ENCODE measurements at places on chromosomes 12 and 14.
A peak's percentile ranks its signal among the peaks of the same experiment; 100 is the strongest.

DNA sequence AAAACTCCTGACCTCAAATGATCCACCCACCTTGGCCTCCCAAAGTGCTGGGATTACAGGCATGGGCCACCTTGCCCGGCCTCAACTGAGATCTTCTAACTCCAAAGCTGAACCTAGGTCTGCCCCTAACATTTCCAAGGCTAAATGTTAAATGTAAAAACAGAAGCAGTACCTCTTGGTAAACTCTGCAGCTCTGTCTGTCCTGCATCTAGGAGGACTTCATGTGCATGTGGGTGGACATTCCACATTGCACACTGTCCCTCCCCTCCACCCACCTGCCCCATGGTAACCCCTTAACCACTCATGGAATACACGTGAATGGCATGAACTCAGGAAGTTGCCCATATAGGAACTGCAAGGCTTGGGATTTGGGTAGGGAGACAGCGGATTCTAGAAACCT, 33.1 kb downstream of the SNX6 start:
- no peak for DNase-seq

DNA sequence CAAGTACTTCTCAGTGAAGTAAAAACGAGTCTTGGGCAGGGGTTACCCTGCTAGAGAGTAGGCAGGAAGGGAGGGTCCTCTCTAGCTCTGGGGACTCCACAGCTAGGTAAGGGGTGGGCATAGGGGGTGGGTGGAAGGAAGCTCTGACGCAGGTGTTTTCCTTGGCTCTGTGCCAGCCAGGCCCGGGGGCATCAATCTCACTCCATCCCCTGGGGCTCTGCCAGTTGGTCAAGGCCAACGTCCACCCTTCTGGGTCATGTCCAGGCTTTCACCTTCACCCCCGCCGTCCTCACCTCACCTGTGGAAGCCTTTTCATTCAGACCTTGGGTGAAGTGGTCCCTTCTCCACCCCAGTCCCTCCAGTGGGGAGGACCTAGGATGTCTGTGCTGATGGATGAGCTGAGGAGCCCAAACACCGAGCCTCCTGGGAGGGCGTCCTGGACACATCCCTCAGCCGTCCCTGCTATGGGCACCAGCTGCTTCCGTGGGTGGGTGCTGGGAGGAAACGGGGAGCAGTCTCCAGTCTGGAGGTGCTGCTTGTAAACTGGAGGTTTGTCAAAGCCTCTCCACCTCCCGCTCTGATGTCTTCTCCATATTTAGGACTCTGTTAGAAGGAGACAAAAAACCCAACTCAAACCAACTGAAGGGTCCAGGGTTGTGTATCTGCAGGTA, 71.5 kb upstream of the SFSWAP start:
- DNase-seq, result no peak

DNA sequence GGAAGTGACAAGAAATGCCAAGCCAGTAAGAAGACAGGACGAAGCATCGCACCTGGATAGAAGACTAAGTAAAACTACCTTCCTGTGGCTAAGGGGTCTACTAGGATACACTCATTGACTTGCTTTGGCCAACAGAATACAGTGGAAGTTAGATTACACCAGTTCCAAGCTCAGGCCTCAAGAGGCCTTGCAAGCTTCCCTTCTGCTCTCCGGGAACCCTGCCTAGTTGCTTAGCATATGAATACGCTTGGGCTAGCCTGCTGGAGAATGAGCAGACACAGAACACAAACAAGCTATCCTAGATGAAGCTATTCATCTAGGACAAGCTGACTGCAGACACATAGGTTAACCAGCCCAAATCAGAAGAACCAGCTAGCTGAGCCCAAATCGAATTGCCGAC, 97.0 kb downstream of the DPF3 start:
- DNase-seq, result no peak

DNA sequence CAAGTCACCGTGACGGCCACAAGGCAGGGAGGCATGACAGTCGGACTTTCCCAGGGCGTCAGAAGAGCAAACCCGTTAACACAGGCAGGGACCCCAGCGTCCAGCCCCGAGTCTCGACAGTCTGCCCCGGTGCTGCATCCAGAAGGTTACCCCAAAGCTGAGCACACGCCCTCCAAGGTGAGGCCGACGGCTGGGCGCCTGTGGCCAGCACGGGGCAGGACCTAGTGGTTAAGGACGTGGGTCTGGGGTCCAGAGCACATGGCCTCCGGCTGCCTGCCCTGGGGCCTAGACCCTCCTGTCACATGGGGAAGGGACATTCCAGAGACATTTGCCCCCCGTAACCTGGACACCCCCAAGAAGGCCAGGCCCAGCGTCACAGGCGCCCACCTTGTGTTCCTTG, 29.7 kb upstream of the BTBD6 start:
- DNase-seq, result no peak

GRCh38 chr12:53046655-53047220, 3.1 kb upstream of the TNS2 start:
- peak; percentile 91 for DNase-seq

GRCh38 chr12:117884161-117884560, 84.6 kb downstream of the KSR2 start:
- DNase-seq, result no peak

GRCh38 chr14:58625438-58625837, 12.3 kb upstream of the DACT1 start:
- DNase-seq, result no peak

DNA sequence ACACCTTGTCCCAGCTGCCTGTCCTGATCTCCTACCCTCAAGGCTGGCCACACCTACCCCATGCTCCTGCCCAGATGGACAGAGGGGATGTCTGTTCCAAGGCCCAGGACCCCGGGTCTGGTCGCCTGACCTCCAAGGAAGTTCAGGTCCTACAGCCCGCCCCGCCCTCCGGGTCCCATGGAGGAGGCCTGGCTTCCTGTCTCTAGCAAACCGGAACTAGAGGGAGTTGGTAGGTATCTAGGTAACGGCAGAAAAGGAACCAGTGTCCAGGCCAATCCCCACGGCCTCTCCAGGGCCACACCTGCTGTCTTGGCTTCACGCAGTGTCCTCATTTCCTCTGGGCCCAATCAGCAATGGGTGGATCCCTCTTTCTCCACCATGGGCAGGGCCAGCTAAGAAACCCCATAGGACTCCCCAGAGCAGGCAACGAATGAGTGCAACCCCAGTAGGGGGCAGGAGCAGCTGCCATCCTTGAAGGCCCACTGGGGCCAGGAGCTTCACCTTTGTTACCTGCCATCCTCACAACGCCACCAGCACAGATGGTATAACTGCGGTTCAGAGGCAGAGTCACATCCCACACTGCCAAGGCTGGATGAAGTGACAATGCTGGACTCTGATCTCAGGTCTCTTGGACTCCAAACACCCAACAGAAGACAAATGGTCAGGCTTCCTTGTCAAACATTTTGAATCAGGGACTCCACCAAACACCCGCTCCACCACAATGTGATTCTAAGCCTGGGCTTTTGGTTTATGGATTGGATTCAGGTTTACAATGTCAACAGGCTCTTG, 25.1 kb upstream of the RPLP0 start:
- no peak for DNase-seq

DNA sequence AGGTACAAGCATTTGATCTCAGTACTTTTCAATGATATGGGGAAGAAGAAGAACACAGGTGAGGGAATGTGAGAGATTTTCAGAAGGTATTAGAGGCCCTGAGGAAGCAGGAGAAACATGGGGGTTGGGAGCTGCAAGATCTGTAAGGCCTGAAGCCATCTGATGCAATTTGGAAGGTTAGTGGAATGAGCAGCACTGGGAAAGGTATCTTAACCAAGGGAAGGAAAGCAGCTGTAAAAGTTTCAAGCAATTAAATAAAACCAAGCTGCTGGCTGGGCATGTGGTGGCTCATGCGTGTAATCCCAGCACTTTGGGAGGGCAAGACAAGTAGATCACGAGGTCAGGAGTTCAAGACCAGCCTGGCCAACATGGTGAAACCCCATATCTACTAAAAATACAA, 104.4 kb upstream of the PARP11 start:
- DNase-seq, result no peak

GRCh38 chr12:83559650-83560049, 872.9 kb downstream of the TMTC2 start:
- DNase-seq, result no peak

GRCh38 chr12:85310025-85310424, 30.0 kb downstream of the ALX1 start:
- DNase-seq, result no peak

DNA sequence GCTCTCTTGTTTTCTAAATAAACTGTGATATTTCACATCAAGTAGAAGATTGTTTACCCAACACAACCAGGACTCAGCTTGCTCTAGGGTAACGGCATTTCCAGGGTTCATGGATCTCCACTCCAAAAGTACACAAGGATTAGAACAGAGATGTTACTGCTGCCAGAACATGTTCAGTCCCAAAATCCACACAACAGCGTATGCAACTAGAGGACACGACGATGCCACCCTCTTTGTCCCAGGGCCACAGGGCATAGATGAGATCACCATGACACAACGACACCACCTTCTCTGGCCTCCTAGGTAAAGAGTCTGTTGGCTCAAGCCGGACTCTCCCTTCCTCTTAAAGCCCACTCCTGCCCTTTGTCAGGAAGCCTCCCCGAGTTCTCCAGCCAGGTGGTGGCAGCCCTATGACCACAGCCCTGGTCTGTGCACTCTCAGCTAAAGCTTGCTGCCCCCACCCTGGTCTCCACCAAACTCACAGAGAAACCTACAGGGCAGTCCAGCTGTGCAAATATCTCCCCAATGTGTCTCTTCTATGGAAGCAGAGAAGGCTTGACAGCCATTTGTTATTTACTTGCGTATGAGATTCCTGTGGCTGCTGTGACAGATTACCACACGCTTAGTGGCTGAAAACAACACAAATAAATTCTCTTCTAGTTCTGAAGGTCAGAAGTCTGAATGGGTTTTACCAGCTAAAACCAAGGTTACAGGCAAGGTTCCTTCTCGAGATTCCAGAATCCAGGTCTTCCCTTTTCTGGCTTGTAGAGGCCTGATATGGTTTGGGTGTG, 10.3 kb downstream of the CLMN start:
- DNase-seq, result no peak

DNA sequence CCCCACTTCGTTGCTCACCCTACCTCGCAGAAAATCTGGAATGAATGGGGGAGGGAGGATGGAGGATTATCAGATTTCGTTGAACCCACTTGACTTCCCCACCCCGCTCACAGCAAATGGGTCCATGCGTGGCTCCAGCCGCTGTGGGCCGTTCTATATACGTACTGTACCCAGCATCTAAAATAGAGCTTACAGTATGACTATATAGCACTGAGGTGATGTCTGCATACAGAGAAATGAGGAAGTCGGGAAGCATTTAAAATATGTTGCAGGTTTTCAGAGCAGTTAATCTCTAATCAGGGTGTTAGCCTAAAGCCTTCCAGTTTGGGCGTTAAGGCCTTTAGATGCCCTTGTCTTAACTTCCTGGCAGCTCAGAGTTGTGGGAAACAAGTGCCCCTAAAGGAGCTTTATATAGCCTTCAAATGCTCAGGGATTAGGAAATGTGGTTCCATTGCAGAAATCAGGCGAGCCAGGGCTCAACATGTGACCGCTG, 1.4 kb downstream of the BICDL1 start:
- no peak for DNase-seq

GRCh38 chr12:48525332-48525731, at the start of gene OR8S1:
OR8S1 (plus strand) TSS chr12:48525632; CDS start chr12:48525632, 0 bp downstream.
- DNase-seq, result no peak

DNA sequence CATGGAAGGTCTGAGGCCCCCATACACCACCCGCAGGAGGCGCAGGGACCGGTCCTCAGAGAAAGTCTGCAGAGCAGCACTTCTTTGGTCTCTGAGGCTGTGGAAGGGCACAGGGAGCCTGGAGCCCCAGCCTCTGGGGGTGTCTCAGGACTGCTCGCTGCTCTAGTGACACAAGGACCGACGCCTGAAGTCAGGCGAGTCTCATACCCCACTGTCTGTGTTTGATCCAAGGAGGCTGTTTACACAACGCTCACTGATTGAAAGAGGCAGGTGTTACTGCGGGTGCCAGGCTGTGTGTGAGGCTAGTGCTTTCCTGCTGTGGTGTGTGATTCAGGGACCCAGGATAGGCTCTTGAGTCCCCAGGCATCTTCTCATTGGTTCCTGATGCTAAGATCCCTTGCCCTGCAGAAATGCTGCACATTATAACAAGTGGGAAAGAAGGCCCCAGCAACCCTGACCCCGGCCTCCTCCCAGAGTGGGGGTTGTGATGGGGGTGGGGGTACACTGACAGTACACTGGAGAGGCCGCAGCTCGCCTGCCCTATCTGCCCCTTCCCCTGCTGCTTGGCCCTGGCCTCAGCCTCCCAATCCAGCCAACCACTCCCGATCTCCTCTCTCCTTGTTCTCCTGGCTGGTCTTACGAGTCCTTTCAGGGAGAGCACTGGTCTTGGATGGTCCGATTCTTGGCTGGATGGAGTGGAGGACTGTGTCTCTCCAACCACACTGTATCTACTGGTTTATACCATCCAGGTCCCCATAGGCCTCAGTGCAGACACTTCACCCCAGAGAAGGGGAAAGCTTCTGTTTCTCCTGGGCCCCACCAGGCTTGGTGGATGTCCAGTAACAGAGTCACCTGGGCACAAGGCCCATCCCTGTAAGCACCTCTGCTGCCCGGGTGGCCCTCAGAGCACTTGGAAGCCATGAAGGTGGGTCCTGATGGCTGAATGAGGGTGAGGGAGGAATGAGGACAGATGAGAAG, 6.6 kb downstream of the CACNA2D4 start:
- DNase-seq, result no peak

DNA sequence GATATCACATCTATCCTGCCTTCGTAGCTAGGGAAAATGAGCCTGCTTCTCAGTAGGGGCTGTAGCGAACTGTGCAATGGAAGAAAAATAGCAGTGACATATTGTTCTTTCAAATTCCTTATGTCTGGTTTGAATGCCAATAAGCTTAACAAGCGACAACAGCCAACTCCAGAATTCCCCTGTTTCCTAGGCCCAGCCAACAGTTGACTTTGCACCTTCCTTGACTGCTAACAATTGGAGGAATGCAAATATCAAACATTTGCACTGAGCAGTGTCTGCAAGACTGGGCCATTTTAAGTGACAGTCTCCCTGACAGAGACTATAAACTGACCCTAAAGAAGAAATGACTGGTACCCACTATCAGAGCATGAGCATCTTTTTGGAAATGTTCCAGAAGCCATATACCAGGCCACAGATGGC, 12.0 kb upstream of the SERPINA1 start:
- no peak for DNase-seq

DNA sequence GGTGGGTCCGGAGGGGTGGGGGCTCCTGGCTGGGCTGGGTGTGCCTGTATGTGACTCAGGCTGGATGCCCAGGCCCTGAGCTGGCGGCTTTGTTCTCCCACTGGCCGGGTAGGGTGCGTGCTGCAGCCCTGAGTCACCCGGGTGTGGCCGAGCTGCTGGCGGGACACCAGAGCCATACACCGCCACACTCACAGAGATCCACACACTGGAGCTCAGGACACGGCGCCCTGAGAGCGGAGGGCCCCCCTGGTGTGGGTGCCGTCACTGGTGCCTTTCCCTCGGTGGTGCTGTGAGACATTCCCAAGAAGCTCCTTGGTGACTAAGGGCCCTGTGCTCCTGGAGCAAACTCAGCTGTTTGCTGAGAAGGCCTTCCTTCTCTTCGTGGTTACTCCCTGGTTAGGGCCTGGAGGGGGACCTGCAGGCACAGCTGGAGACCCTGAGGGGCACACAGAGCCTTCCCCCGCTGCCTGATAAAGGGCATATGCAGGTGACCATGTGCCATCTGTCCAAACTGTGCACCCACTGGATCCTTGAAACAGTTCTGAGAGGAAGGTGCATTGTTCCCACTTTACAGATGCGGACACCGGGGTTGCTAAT, 44.3 kb downstream of the KRT80 start:
- DNase-seq, result peak; percentile 98

All from fibroblast of upper back skin (primary cell).